ENCODE measurements at places on chromosomes 16 and 17.

DNA sequence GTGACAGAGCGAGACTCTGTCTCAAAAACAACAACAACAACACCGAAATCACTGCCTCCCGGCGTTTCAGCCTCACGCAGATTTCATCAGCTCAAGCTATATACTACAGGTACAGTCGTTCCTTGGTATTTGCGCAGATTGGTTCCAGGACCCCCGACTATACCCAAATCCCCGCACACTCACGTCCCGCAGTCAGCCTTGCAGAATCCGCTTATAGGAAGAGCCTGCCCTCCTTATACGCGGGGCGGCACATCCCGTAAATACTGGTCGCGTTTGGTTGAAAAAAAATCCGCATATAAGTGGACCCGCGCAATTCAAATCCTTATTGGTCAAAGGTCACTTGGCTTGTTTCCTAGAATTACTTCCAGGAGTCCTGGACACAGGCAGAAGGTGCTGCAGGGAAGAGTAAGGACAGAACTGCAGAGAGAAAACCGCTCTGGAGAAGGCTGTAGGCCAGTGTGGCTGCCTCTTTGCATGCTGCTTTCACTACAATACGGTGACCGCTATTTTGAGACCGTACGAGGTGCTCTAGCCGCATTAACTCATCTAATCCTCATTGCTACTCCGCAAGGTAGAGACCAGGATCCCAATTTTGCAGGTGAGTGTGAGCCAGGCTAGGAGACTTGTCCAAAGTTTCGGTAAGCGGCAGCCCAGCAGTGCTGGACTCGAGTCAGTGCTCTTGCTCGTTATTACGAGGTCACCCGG is 718 bp downstream of the NDUFAB1 start:
- no peak for DNase-seq

- DNase-seq = no peak
Measured at GRCh38 chr17:36212966-36213365, 2.1 kb downstream of the CCL4L2 start.

DNA sequence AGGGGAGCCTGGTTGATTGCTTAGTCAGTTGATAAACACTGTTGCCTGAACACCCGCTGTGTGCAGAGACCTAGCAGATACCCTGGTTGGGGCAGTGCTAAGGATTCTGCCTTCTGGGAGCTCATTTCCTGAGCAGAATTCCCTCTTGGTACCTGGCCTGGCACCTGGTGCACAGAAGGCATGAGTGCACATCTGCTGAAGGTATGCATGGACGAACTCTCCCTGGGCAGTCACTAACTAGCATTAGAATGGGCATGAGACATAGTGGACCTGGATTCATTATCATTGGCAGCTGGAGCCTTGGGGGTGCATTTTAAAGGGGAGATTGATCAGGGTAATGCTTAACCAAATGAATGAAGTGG is 13.1 kb downstream of the ADCY7 start:
- DNase-seq = no peak

DNA sequence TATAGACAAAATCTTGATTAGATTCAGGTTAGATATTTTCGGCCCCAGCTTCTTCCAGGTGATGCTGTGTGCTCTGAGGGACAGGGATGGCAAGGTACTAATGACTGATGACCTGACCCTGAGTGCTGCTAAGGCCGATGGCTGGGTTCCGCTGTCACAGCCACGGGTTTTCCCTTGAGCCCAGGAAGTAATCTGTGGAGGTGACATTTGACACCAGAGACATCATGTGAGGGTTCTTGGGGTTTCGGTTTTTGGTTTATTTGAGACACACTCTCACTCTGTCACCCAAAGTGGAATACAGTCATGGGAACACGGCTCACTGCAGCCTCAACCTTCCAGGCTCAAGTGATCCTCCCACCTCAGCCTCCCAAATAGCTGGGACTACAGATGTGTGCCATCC is 9.8 kb downstream of the OTOP3 start:
- DNase-seq = no peak

GRCh38 chr17:61495161-61495857 is 43.1 kb downstream of the TBX4 start:
- DNase-seq = no peak

DNA sequence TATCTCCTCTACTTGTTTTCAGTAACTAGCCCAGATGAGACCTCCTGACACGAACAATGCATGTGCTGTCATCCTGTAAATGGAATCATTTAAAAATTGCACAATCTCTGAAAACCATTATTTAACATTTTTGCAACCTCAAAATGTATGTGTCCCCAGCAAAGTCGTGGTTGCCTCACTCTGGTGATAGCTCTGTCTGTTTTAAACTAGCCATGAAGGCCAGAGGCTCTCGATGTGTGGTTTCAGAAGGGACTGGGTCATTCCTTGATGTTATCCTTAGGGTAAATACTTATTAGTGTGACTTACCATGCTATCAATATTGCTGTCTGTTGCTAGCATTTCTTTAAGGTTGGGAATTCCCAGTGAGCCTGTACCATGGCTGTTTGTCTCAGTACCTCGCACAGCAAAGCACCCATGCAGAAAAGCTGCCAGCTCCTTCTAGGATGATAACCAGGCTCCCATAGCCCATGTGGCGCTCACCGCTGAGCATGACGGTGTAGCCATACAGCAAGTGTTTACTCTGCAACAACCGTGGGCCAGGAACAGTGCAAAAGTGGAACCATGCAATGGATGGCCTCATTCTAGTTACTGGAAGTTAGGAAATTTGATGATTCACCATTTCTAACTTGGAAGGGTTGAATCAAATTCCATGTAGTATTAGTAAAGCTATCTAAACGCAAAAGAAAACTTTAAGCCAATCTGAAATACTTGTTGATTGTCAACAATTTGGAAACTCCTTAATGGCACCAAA is 2.9 kb upstream of the PGS1 start:
- no peak for DNase-seq

DNA sequence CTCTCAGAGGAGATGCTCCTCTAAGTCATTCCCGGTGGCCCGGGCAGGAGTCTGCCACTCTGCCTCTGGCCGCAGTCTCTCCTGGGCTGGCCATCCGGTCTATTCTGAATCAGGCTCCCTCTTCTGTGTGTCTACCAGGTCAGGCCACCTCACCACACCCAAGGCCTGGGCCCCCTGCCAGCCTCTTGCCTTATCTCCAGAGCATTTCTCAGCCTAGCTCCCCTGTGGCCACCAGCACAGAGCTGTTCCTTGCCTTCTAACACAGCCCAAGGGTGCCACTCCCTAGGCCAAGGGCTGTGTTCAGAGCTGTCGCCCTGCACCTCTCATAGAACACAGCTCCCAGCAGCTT is 55.3 kb downstream of the MYO18A start:
- DNase-seq = no peak

DNA sequence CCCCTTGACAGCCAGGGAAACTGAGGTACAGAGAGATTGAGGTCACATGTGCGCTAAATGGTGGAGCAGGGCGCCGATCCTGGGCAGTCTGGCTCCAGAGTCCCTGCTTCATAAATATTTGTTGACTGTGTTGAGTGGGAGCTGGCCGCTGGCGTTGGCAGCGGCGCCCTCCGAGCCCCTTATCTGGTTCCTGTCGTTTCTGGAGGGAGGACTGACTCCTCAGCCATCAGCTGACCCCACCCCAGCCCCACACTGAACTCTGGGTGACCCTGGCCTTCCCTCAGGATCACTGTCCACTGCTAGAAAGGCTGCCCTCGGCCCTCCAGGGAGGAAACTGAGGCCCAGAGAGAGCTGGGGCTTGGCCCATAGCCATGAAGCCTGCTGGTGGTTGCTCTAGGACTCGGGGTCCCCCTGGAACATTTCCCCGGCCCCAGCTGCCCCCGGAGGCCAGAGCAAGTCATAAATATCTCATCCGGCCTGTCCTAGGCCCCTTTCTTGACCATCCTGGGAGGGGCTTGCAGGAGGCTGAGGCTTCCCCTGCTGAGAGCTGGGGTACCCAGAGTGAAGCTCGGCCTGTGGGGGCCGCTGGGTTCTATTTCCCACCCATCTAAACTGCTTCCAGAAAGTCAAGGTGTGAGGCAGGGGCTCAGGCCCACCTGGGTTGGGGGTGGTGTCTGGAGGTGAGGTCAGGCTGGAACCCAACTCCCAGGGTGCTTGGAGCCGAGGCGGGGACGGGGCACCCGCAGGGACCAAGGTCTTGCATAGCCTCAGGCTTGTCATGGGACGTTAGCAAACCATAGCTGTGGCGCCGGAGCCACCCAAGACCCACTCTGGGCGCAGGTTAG is 51.7 kb upstream of the GSE1 start:
- DNase-seq = no peak

- DNase-seq = no peak
Measured at GRCh38 chr17:46115699-46116098, 77.5 kb downstream of the KANSL1 start.

DNA sequence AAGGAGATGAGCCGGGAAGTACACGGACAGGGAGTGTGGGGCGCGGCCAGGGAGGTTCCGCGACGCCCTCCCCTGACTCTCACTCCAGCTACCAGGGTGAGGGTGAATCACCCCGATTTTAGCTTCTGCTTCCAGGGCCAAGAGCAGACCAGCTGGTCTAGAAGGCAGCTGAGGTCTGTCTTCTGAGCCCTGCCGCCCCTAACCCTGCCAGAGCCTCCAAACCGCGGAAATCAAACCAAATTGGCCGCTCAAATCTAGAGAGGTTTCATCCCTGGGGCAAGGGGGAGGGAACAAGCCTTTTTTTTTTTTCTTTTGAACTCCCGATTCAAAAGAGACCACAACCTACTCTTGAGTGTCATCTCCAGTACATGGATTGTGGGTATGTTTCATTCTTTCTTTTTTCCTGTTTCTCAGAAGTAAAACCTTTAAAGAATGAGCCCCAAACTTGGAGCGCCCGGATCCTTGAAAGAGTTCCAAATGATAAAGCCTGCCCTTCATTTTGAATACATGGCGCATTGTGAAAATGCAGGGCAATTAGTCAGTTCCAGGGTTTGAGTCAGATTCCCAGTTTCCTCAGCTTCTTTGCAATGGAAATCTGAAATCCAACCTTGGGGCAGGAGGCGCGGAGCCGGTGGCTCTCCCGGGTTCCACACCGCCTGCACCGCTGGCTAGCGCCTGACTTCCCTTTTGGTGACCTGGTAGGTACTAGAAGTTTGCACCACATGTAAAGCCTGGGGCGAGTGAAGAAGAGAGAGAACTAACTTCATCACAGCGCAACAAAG is 16.5 kb upstream of the ZFHX3 start:
- no peak for DNase-seq

DNA sequence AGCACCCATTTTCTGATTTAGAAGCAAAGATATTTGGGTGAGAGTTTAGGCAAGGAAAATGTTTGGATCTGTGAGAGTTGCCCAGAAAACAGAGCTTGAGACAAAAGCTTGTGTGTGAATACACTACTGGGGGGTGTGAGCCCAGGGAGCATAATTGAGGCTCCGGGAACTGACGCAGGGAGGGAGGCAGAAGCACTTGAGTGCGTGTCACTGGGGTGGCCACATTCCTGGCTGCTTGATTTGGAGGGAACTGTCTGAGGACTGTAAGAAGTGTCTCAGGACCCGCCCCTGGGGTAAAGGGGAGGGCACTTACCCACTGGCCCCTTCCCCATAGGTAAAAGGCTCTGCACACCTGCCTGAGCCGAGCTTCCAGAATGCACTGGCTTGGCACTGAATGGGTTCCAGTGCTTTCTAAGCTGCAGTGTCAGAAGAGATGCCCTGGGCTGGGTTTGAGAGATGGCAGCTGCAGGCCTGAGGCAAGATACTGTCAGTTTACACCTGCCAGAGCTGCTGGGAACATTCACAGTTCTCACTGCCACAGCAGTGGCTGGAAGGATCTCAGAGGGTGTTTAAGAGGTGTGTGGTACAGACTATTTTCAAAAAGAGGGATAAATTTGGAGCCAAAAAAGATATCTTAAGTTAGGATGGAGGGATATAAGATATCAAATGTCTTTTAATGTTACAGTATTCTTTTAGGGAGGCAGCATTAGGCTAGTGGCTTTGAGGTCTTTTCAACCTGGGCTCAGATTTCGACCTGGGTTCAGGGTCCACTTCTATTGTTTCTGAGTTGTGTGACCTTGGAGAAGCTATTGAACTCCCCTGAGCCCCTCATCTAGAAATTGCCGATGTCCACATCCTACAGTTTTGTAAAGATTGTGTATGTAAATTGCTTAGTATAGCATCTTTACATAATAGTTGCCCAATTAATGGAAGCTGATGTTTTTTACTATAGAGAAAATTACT is 6.9 kb upstream of the TEX2 start:
- DNase-seq = no peak

GRCh38 chr17:37233036-37233435 is 142.7 kb upstream of the C17orf78 start:
- no peak for DNase-seq

DNA sequence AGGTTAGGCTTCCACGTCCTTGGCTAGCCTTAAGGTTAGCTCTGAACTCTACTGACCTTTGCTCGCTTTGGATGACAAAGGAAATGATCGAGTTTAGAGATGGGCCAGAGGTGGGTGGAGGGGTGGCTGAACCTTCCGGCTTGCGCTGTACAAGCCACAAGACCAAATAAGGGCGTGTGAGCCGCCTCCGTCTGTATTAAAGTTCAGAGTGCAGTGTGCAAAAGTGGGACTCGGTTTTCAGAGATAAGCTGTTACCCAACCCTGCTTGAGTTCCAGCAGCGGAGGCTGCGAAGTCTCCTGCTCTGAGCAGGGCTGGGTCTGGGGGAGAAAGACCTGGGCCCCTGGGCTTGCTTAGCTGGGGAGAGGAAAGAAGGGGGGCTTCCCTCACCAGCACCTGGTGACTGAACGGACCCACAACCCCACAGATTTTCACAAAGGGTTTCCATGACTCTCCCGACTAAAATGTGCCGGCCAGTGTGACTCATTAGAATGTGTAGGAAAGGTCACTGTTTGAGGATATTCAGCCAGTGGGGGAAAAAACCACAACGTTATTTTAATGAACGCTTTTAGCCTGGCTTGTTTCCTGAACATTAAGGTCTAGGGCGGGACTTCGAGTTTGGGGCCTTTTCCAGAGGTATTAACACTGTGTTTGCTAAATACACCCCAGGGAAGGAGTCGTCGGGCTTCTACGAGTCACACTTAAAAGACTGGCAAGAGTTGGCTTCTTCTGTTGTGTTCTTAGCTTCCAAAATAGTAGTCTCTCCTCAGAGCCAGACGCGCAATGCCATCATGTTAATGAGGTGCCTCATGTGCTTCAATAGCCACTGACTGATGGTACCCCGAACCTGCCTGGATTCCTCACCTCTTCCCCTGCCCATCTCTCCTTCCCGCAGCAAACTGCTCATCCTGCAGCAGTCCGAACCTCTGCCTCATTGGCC is 67.0 kb downstream of the CENPV start:
- DNase-seq = peak; percentile 51

GRCh38 chr16:30018731-30019158 is 4.3 kb upstream of the C16orf92 start:
- no peak for DNase-seq

- no peak for DNase-seq
Measured at GRCh38 chr16:78396046-78396445, 296.6 kb downstream of the WWOX start.

- peak; percentile 73 for DNase-seq
Measured at GRCh38 chr16:10385725-10386516, at the start of gene ATF7IP2. ATF7IP2 (plus strand) TSS chr16:10386061; CDS start chr16:10430621, 44,560 bp downstream.

DNA sequence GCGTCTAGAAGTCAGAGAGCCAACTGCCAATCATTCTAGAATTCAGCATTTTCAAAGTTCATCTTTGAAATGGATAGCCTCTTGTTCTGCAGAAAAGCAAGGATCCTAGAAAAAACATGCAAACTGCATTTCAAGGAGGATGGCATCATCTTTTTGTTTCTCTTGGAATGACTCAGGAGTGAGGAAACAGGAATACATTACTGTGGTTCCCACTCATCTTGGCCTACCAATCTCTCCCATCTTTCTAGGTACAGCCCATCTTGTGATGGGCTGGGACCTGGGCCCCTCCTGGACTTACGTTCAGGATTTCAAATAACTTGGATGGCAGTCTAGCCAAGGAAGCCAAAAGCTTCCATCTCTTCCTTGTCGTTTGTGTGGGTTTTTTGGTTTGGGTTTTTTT is 363.4 kb downstream of the CDH13 start:
- DNase-seq = no peak

All from stimulated activated CD8-positive, alpha-beta memory T cell treated with anti-CD3 and anti-CD28 coated beads, Interleukin-7, amount 100 ng/mL, for 1 hour (primary cell).